CMK (cell line): ENCODE measurements at places on chromosomes 12 and 14.

GRCh38 chr12:76255692-76256091, 92.5 kb downstream of the BBS10 start:
- no peak for DNase-seq

- DNase-seq, result no peak
Observed at GRCh38 chr12:96107236-96107635, 71.8 kb upstream of the LTA4H start.

DNA sequence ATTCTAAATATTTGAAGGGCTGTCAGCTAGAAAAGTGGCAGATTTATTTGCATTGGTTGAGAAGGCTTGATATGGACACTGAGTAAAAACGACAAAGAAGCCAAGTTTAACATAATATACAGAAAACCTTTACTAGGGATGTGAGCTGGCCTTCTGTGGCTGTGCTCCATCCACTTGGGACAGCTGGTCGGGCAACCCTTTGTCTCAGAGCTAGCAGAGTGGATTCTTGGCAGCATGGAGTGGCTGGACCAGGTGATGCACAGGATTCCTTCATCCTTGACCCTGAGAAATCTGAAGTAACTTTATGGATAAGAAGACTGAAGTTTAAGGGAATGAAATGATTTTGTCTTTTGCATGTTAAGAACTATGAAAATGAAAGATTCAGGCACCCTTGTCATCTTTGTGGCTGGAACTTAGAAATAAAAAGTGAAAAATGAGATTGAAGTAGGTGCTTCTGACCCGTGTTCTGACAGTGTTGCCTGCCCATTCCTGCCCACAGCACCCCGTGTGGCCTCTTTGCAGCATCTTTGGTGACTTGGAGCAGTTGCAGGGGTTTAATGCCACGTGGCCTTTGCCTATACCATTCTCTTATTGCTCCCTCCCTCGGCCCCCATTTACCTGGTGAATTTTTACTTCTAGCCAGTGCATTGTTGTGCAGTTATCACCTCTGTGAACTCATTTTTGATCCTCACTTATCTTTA, 32.6 kb downstream of the PELI2 start:
- no peak for DNase-seq

GRCh38 chr14:24059841-24060388, 8.1 kb downstream of the CARMIL3 start:
- no peak for DNase-seq

GRCh38 chr14:31400031-31400638, 20.2 kb downstream of the HEATR5A start:
- DNase-seq, result no peak

GRCh38 chr12:20319366-20319765, 49.0 kb upstream of the PDE3A start:
- DNase-seq, result no peak

- DNase-seq, result no peak
Observed at GRCh38 chr12:94596596-94596995, 53.8 kb downstream of the TMCC3 start.

DNA sequence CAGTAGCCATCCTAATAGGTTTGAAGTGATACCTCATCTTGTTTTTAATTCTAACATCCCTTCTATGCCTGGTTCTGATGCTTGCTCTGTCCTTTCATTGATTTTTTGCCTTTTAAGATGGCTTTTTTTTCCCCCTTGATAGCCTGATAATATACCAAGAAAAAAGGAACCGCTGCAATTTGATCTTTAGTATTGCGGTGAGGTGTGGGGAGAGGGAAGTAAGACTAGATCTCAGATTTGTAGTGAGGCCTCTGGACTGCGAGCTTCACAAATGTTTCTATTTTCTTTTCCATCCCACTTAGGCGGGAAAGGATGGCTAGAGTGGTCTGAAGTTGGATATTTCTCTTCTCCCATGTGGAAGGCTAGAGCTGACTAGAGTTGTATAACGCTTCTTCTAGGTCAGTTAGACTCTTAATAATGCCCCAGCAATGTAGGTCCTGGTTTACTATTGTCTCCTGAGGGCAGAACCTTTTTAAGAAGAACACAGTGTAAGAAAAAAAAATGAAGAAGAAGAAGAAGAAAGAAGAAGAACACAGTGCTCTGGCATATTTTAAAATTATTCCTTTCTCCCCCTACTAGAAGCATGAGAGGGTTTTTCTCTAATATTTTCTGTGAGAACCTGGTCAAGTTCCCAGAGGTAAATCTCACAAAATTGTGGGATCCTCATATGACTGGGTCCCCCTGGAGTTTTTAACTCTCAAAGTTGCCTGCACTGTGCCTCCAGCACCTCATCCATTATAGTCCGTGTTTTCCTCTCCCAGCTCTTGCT, 11.9 kb upstream of the KLRB1 start:
- no peak for DNase-seq

DNA sequence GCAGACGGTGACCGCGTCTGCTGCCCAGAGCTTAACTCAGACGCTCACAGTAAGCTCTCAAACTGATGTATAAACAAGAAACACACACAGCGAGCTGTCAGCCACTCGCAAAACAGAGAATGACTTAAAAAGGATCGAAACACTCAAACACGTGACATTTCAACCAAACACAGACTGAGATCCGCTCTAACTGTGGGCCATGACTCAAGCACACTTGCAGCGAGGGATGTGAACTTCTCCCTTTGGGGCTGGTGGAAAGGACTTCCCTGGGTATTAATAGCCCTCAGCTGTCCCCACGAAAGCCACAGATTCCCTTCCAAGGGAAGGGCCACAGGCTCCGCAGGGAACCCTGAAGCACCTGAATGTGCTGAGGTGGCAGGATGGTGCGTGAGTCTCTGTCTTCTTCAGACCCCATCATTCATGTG, 29.1 kb downstream of the CCDC88C start:
- DNase-seq, result no peak

DNA sequence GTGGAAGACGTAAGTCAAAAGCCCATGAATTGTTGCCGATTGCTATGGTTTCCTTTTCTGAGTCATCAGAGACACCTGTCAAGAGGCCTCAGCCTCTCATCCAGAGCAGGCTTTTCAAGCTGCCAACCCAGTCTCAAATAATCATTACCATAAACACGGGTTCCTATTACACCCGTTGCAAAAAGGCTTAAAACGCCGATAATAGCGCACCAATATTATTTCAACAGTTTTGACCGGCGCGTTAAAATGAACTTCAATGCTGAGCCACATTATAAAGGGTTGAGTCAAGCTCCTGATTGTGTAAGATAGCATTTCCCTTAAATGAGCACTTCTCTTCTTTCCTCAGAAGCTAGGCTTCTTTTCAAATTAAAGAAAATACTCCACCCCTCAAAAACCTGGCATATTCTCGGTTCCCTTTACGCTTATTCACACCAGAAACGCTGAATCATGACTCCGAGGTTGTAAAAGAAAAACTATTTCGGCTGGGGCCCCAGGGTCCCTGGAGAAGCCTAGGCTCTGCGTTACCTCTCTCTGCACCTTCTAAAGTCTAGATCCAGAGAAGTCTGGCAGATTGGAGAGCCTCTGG, 1.4 kb downstream of the TMTC1 start:
- DNase-seq, result no peak

DNA sequence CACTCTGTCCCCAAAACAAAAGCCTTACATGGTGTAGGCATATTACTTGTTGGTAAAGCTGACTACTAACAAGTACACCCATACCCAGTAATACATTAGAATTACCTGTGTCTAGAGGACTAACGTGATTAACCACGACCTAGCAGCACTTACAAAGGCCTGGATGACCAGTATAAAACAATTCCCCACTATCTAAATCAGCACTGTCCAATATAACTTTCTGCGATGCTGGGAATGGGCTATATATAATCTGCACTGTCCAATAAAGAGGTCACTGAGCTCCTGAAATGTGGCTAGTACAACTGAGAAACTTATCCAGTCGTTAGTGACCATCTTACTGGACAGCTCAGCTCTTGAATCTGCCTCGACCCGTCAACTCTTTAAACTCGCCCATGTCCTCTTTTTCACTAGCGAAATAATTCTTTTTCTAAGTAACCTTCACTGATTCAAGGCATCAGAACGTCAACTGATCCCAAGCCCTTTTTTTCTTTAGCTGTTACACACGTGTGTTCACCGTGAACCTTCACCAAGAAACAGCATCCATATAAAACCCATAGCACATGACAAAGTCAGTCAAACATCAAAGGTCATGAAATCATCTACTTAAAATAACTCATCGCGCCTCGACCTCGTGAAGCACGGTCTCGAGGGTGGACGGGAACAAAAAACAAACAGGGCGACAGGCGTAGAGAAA, 905 bp upstream of the CIPC start:
- no peak for DNase-seq

DNA sequence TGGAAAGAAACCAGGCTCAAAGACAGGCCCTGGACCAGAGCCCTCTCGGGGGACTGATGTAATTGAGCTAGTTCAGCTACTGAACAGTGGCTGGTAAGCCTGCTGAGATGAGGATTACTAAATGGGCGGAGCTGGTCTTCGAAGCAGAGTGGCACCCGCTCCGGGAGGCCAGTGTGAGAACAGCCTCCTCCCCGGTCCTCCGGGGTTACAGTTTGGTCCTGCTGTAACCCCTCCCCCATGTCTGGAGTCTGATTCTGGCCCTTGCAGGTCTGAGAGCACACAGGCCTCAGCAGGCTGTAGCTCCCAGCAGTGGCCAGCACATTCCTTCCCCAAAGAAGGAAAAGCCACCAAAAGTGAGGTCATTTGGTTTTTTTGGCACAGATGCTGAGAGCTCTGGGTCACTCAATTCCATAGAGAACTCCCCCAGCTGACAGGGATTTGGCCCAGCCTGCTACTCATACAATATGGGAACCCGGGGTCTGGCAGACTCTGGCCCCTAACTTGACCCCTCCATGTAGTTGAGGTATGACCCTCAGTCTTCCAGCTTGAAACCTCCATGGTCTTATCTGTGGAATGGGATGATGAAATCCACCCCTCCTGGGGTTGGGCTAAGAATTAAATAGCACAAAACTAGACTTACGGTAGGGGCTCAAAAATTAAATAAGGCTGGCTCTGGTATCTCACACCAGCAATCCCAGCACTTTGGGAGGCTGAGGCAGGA, 39.0 kb downstream of the ACTN1 start:
- no peak for DNase-seq

DNA sequence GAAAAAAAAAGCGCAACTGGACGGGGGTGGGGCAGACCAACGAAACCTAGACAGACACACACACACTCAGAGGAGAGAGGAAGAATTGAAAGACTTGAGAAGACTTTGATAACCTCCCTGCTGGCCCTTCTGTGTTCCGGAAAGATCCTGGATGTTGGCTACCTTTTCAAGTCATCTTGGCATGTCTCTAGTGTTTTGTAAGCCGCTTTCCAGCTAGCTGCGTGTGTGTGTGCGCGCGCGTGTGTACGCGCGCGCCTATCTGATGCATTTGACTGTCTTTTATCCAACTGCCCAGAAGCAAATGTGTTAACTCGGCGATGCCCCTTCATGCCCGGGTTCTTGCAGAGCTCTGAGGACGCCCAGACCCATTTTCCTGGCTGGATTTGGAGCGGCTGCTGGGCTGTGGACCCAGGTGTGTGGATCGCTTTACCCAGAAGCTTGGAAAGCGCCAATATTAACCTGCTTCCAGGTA, 664 bp downstream of the LRFN5 start:
- no peak for DNase-seq

DNA sequence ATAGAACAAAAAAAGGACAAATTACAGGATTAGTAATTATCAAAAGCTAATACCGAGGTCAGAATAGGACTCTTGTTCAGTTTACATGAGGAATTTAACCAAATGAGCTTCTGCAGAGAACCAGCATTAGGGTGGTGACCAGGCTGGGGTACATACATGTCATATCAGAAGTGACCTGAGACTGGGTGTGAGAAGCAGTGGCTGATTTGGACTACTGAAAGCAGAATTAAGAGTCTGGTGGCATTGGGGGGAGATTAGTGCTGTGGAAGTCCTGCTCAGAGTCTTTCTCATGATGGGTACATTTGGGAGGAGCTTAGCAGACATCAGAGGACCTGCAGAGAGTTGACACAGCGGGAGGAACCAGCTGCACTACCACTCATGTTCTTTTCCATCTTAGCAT, 21.7 kb downstream of the TRAF3 start:
- no peak for DNase-seq

DNA sequence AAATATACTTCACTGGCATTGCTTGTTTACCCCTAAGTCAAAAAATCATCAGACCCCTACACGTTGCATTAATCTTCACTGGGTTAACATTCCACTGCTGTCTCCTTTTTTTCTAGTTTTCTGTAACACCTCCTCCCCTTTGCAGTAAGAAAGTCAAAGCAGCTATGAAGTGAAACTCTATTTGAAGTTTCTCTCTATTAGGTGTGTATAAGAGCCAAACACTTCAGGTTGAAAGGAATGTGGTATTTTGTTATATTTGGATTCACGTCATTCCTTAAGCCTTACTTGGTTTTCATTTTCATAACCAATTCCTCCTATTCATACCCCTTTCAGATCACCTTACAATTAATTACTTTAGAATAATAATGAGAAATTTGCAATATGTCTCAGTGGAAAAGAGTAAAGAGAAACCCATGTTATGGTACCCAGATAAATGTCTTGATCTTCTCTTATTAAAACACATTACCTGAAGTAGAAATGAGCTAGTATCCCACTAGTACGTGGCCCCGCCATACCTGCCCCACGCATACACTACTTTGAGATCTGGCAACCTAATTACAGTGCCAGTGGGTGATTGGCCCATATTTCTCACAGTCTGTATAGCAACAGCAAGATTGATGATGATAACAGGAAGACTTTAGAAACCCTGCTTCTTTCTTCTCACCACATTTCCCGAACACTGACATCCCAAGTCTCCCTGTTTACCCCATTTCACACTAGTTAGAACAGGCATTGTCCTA, 236.4 kb upstream of the RGS6 start:
- no peak for DNase-seq

DNA sequence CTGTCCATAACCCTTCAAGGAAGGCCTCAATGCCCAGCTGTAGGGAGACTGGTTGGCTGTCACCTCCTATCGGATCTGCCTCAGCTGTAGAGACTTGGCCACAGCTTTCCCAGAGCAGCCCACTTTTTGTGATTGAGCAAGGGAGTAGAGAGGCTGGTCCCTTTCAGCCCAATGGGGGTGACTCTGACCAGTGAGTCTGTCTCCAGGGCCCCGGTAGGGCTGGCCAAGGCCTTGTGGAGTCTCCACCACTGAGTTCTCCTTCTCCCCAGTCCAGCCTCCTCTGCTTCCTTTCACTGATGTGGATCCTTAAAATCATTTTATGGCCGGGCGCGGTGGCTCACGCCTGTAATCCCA, 14.5 kb upstream of the HPD start:
- DNase-seq, result no peak

DNA sequence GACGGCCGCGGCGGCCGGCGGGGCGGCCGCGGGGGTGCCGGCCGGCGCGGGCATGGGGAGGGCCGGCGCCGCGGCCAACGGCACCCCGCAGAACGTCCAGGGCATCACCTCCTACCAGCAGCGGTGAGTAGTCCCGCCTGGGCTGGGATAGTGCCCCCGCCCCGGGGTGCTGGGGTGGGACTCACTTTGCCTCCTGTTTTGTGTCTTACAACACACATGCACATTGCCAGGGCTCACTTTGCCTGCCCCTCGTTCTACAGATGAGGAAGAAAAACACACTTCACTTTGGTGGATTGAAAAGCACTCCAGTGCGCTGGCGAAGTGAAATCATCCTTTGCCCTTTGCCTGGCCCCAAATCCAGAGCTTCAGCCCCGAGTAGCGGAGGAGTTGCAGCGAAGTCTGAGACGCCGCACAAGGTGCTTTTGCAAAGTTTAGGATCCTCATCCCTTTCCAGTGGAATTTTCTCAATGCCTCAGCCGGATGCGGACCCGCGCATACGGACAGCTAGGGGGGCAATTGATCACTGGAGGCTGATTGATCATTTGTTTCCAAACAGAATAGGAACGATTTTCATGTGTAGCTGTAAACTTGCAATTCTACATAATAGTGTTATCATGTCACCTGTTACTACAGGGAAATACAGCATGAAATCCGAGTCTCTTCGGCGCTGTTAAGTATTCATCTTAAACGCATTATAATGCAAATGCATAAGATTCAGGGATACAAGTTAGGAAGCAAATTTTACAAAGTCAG, 3.6 kb upstream of the NPAS3 start:
- no peak for DNase-seq
